ENCODE measurements at places on chromosomes 1 and 21.

GRCh38 chr1:233368789-233369130 is 41.2 kb downstream of the MAP3K21 start:
- DNase-seq, result no peak

DNA sequence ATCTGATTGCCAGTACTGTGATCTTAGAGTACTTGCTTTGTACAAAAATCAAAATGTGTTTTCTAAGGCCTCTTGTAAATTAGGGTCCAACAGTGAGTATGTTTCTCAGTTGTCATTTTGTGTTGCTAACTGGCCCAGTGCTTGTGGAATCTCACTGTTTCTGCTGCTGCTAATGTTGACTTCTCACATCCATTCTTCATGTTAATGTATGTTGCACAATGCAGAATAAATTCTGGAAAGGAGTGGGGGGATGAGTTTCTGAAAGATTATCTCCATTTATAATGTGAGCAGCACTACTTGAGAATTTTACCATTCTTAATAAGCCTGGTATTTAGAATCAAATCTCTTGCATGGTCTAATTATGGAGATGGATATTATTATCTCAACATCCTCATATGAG is 57.9 kb downstream of the CACHD1 start:
- DNase-seq, result no peak

DNA sequence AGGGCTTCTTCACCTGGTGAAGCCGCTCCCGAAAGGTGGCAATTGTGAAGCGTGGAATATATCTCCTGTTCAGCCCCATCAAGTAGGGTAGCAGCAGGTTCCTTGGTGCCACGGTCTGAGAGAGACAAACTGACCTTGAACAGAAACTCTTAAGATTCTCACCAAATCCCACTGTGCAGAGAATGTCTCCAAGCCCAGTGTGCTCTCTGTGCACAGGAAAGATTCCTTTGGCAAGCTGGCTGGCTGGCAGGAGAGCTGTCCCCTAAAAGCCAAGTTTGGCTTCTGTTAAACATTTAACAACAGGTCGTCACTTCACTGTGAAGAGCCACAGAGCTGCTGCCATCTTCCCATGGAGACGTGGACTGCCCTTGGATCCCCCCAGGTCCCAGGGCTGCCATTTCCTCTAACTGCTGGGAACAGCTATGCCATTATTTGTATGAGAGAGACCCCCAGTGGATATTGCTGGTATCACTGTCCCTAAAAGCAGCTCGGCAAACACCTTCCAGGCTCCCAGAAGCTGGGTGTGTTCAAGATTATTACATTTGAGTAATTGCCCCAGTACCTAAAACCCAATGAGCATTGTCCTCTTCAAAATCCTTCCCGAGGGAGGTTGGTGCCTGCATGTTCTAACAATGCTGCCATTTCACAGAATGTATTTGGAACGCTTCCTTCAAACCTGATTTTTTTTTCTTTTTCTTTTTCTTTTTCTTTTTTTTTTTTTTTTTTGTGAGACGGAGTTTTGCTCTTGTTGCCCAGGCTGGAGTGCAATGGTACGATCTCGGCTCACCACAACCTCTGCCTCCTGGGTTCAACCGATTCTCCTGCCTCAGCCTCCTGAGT is 71.8 kb downstream of the CD58 start:
- peak; percentile 85 for DNase-seq

GRCh38 chr1:77636864-77637263 is 45.6 kb downstream of the ZZZ3 start:
- DNase-seq, result no peak

GRCh38 chr1:112337028-112337531 is 58.9 kb upstream of the CTTNBP2NL start:
- peak; percentile 51 for DNase-seq
